NCI-H460 (cell line): ENCODE measurements at places on chromosomes 11 and 22.

- DNase-seq, result no peak
Measured at GRCh38 chr22:39917776-39918495, 17.1 kb downstream of the GRAP2 start.

DNA sequence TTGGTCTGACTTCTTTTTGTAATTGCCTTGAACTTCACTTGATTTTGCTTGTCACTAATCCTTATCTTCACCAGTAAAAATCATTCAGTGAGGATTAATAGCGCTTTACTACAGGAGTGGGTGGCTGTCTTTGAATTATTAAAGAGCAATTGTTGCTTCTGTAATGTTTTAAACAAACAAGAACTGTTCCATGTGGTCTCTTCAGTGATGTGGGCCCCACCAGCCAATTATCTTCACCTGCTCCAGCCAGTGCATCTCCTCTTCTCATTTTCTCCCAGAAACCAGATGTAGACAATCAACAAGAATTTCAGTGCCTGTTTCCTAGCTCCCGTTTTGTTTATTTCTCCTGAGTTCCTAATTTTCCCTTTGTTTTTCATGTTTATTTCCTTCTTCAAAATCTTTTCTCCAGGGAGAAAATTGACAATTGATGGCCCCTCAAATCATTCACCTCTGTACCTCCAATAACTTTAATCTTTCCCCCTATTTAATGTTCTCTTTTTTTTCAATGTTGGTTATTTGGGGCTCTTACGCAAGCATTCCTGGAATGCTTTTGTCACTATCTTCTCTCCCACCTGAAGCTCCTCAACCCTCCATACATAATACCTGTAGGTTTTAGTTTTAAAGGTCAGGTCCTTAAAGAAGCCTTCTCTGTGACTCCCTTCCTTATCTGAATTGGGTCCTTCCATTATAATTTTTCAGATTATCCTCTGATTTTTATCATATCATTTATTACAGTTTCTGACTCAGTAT, 115.1 kb downstream of the ARFGAP2 start:
- DNase-seq, result no peak

- DNase-seq, result no peak
Measured at GRCh38 chr11:13857828-13858227, 104.7 kb upstream of the SPON1 start.

GRCh38 chr11:1382831-1383607, 6.7 kb upstream of the BRSK2 start:
- peak; percentile 53 for DNase-seq

- no peak for DNase-seq
Measured at GRCh38 chr11:102640946-102641345, 15.8 kb upstream of the MMP20 start.

- DNase-seq, result no peak
Measured at GRCh38 chr11:70184396-70184795, 18.7 kb upstream of the FADD start.

DNA sequence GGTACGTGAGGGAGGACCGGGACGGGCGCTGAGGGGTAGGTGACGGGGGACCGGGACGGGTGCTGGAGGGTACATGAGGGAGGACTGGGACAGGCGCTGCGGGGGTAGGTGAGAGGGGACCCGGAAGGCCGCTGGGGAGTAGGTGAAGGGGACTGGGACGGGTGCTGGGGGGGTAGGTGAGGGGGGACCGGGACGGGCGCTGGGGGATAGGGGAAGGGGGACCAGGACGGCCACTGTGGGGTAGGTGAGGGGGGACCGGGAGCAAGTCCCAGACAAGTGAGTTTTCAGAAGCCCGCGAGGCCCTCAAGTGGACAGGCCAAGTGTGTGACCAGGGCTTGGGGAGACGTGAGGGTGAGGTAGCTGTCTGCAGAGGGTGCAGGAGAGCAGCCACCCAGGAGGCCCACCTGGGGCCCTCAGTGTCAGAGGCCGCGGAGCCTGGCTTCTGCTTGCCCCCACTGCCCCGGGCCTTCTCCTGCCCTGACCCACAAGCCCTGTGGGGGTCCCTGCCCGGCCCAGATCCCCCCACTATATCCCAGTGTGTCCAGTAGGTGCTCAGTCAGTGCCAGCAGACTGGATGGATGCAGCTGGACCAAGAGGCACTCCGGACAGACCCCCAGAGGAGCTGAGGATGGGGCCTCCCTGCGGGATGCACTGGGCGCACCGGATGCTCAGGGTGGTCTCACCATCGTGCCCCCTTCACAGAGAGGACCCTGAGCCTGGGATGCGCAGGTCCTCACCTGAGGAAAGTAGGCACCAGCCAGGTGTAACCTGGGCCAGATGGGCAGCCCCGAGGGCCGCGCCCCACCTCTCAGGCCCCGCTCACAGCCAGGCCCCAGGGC, 44.2 kb upstream of the TH start:
- no peak for DNase-seq

DNA sequence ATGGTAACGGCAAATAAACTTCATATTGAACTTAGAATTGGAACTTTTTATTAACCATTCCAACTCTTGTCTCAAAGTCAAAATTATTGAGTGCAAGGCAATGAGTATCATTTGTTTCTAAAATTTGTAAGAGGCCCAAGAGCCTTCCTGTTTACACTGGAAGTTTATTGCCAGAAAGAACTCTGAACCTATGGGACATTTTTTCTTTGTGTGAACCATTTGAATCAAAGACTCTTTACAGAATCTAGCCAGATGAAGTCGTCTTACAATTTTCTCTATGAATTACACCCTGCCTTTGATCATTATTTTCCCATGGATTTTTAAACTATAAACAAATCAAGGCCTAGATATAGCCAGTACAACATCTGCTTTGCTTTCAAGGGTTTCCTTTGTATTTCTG, 2.3 kb upstream of the GUCY1A2 start:
- no peak for DNase-seq

- no peak for DNase-seq
Measured at GRCh38 chr11:128328955-128329551, 258.3 kb downstream of the ETS1 start.

DNA sequence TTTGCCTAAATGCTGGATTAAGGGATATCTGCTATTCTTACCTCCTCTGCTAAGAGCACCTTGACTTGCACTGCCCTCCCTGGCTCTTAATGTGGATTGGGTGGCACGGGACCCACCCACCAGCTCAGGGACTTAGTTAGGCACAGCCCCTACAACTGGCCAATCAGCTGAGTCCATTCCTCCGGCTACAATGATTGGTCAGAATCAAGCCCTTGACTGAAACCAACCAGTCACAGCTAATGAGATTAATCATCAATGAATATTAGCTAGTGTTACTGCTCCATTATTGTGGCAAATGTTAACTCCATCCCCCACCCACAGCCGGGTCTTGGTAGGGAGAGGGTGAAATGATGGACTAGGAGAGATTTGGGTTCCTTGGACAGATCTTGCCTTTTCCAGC, 328.0 kb downstream of the MN1 start:
- DNase-seq, result no peak

DNA sequence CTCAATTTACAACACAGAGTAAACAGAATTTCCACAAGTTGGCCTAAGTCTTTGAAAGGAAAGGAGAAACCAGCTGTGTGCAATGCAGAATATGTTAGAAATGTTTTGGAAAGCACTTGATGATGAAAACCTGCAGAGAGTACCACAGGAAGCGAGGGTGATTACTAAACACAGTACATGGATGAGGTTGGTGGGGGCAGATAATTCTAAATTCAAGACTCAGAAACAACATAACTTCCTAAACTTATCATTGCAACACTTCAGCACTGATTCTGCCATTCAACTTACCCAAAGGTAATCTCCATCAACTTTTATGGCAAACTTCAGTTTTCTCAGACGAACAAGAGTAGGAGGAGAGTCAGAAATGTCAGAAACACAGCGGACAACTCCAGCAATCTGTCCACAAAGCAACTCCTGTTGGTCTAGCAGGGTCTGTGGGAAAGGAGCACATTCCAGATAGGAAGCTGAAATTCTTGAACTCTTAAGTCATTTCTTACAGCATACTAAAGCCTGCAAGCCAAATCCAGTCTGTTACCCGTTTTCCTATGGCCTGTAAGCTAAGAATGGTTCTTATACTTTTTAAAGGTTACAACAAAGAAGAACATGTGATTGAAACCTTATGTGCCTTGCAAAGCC, 6.8 kb downstream of the HPS4 start:
- DNase-seq, result no peak

- no peak for DNase-seq
Measured at GRCh38 chr11:61756452-61757212, 4.2 kb downstream of the MYRF start.

GRCh38 chr11:68584991-68585524, 99.3 kb upstream of the GAL start:
- no peak for DNase-seq

DNA sequence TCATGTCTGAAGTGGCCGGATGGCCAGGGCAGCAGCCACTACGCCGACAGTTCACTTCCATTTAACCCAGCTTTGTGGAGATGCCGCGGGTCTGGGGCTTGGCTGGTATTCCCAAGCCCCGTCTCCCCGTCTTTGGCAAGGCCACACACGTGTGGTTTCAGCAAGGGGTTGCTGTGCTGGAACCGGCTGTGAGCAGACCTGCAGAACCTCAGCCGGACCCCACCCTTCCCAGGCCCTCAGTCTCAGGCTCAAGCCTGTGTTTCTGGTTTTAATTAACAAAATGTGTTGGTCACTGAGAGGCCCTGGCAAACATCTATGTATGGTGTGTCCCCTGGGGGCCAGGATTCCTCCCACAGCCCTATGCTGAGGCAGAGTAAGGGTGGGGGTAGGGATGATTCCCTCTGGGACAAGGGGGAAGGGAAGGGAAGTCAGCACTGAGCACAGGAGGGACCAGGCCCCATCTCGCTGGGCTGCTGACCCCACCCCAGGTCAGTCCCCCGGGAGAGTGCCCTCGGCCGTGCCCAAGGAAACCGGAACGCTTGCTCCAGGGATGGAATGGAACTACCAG, 9.3 kb downstream of the OSBPL5 start:
- DNase-seq, result no peak

- no peak for DNase-seq
Measured at GRCh38 chr11:9462806-9463537, 2.2 kb downstream of the ZNF143 start.

DNA sequence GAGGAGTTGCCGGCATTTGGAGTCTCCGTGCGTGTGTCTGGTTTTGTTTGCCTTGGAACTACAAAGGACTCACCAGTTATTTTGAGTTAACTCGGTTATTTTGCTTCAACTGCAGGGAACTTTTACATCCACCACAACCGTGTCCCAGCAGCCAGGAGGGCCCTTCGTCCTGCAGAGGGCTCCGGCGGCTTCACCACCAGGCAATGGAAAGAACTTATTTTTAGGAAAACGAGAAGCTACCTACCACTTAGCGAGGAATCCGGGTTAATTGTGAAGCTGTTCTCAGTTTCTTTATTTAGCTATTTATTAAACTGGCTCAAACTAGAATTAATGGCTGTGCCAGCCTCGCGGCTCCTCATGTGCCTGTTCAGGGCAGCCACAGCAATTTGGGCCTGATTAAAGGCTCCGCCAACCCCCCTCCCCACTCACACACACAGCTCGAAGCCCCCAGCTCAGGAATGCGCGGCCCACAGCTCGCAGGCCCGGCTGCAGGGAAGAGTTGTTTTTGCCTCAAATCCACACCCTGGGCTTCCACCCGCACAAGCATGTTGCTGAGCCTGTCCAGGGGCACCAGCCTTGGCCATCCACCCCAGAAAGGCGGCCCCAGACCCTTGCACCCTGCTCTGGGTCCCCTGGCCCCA, 55.9 kb upstream of the FGF3 start:
- no peak for DNase-seq

- no peak for DNase-seq
Measured at GRCh38 chr11:118705111-118705741, 25.8 kb upstream of the TREH start.

DNA sequence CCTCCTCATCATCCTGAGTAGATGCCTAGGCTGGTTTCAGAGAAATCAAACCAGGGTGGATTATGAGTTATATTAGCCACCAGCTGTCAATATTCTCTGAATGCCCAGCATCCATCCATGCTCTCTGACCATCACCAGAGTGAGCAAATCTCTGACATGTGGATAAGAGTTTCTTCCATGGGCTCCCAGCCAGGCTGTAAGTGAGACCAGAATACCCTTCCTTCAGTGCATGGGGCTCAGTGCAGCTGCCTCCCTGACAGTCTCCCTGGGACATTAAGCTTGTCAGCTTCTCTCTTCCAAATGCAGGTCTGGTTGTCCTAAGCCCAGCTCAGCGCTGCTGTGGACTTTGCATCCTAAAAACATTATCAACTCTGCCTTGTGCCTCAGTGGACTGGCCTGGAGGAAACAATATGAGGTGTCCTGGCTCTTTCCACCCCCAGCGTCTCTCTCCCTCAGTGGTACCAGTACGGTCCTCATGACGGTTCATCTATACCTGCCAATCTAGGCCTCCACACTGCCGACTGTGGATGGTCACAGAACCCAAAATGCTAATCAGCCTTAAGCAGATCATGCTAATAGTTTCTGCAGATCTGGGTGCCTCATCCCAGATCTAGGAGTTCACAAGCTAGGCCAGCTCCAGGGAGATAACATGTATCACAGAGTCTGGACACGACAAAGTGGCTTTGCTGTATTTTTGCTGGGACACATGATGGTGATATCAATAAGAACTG, 41.6 kb upstream of the PRAME start:
- DNase-seq, result no peak

- no peak for DNase-seq
Measured at GRCh38 chr22:24209687-24210086, 28.4 kb downstream of the SUSD2 start.

DNA sequence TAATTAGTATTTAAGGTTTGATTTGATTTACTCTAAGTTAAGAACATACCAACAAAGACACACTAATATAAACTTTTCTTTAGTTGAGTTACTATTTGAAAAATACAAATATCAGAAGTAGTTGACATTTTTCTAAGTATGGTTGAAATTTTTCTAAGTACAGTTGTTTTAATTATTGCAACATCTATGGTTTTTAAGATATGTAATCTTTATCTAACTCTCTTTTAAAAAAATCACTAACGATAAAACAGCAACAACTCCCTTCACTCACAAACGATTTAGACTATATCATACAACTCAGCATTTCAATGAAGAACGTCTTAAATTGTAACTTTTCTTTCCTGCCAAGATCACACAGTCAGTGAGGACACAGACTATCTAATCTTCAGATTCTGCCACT, 2.0 kb downstream of the C2CD3 start:
- no peak for DNase-seq

GRCh38 chr11:107770551-107770951, 58.7 kb upstream of the SLN start:
- no peak for DNase-seq

DNA sequence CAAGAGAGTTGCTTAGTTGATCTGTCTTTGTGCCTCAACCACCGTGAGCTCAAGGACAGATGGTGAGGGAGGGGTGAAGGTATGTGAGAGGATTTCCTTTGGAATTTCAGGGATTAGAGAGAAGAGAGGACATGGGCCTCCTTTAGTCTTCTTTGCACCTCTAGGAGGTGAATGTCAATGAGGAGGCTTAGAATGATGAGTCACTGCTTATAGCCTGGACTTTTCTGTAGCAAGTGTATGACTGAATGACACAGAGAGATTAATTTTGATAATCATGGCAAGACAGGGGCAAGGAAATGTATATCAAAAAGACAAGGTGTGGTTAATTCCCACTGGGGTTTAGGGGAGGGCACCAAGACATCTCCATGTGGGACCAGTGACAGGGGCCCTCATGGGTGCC, 947.3 kb upstream of the TENM4 start:
- peak; percentile 14 for DNase-seq
